ENCODE measurements at places on chromosomes 7 and 10.
A peak's percentile ranks its signal among the peaks of the same experiment; 100 is the strongest.

DNA sequence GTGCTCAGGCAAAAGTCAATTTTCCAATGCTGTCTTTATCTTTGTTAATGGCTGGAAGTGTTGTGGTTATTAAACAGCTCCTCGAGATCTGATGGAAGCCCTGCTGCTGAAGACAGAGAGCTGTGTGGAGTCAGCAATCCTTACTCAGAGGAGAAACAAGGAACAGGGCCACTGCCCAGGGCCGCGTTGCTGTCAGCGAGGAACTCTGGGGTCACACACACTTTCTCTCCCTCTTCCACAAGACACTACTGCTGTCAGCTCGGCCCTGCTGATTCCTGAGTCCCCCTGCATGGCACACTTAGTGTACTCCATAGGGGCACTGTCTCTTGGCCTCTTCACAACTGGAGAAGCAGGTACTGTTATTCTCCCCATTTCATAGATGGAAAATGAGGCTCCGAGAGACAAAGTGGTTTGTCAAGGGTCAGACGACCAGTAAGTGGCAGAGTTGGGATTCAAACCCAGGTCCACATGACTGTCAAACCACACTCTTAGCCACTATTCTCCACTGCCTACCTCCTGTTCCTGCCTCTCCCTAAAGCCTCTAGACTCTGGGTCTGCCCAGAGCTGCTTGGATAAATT is 29.3 kb upstream of the PDCD4 start:
- no peak for DNase-seq

DNA sequence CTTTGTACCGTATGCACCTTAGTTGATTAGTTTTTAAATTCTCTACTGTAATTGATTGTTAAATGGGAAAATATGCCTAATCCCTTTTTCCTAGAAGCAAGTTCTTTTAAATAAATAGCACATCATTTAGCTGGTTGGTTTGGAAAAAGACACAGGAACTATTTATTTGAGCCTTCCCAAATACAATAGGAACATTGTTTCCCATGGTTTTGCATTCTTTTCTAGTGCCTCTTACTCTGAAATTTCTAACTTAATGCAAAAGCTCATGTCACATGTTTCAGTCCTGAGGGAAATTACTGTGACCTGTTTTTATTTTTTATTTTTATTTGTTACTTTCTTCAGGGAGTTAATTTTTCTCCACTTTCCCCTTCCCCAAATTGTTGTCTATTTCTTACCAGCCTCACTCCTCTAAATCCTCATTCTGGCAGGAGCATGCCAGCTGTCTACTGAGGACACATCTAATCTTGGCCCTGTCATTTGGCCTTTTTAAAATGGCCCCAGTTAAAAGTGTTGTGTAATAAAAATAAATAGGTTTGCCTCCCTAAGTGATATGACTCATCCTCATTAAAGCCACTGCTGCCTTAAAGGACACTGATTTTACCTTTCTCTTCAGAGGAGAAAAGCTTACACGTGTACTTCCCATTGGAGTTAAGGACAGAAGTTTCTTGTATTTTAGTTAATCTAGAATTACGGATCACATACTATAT is 94.5 kb downstream of the PPP1R3A start:
- DNase-seq = no peak

- DNase-seq = no peak
These were observed 32.6 kb downstream of the CDH23 start for GRCh38 chr10:71429304-71429703.

- no peak for DNase-seq
These were observed 85.1 kb upstream of the RELN start for GRCh38 chr7:104074529-104074928.

- DNase-seq = no peak
These were observed 166.3 kb upstream of the AHR start for GRCh38 chr7:17131983-17132655.

DNA sequence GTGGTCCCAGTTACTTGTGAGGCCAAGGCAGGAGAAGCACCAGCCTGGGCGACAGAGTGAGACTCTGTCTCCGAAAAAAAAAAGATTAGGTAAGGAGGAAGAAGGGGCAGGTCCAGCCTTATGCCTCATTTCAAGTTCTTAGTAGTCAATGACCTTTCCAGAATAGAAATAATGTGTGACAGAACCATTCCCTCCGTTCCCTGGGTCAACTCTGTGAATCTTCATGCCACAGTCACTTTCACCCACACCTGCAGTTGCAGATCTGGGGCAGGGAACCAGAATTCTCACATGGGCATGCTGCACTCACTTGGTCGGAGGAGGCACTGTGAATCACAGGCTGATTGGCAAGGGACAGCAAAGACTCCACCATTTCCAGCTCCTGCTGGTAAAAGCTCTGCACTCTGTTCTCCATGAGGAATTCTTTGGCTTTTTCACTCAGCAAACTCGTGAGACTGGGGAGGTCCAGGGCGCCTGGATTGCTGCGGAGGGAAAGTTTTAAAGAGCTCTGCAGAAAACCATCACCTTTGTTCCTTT is 20.7 kb downstream of the STN1 start:
- no peak for DNase-seq

- DNase-seq = peak; percentile 78
These were observed 99.9 kb downstream of the MPP7 start for GRCh38 chr10:28202941-28203352.

GRCh38 chr10:121853950-121854349 is 73.9 kb downstream of the ATE1 start:
- no peak for DNase-seq

DNA sequence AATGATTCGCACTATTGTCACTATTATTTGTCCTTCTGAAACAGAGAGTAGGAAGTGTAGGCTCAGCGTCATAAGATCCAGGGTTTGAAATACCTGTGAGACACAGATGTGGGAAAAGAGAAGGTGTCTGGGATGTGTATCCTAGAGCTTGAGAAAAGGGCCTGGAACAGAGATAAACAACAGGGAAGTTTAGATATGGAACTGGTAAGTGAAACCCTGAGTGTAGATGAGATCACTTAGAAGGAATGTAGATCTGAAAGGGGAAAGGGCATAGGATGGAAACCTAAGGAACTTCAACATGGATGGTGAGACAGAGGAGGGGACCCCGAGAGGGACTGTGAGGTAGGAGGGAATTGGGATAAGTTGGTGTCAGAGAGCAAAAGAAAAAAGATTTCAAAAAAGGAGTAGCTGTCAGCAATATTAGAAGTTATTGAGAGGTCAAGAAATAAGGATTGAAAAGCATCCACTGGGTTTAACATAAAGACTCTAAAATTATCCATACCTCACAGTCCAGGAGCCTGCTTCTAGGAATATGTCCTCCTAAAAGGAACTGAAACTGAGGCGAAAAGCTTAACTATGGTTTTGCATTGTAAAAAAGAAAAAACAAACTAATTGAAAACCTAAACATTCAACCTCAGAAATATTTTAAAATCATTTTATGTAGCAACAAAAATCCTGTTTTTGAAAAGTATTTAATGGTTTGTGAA is 119.2 kb upstream of the NPVF start:
- no peak for DNase-seq

DNA sequence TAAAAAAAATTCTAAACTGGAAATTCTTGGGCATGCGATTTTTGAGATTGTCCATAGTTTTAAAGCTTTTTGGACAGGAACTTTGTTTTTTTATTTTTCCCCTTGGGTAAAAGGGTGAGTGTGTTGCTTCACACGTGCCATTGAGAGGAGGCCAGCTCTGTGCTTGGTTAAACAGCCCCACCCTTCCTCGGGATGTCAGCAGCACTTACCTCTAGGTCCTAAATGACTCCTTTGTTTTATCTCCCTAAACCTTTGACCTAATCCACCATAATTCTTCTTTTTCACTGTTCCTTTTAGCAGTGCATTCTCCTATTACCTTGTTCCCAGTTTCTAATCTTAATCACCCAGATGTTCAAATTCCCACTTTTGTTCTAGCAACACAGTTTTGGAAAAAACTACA is 83.5 kb downstream of the SEMA3D start:
- no peak for DNase-seq

GRCh38 chr7:26365901-26366275 is 74.2 kb downstream of the SNX10 start:
- no peak for DNase-seq

DNA sequence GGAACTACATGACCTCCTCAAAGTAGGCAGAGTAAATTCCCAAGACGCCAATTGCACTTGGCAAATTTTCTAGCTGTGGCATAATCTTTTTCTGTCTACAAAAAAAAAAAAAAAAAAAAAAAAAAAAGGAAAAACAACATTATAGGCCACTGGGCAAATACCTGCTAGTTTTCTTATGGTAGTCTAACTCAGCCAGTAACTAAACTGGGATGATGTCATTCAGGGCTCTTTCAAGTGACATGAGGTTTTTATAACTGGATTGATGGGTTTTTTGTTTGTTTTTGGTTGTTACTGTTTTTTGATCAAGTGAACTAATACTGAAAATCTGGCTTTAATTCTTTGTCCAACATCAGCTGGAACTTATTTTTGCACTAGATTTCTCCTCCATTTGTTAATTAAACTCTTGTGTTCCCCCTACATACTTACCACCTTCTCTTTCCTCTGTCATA is 7.4 kb upstream of the VIM start:
- no peak for DNase-seq

DNA sequence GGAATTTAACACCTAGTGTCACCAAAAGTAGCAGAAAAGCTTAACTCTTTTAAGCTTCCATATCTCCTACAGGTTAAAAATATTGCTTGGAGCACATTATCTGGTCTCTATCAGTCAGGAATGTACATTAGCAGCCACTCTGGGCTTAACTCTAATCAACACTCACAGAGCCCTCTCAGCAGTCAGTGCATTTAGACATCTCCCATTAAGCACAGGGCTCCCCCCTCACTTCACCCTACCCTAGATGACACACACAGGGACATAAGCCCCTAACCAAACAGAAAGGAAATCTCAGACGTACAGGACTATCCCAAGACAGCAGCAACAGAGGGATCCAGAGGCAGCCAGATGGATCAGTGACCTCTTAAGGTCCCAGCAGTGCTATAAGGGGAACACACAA is 26.4 kb downstream of the FBXW4 start:
- DNase-seq = no peak

DNA sequence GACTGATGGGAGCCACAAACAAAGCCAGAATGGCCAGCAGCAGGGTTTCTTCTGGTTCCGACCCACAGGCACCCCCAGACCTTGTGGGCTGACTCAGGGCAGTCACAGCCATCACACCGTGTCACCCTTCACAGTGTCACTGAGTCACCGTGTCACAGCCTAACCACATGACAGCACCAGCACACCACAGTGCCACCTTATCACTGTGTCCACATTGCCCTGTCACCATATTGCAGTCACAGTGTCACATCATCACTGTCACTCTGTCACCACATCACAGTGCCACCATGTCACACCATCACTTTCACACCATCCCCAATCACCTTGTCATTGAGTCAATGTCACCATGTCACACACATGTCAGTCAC is 77.0 kb downstream of the OAT start:
- no peak for DNase-seq

DNA sequence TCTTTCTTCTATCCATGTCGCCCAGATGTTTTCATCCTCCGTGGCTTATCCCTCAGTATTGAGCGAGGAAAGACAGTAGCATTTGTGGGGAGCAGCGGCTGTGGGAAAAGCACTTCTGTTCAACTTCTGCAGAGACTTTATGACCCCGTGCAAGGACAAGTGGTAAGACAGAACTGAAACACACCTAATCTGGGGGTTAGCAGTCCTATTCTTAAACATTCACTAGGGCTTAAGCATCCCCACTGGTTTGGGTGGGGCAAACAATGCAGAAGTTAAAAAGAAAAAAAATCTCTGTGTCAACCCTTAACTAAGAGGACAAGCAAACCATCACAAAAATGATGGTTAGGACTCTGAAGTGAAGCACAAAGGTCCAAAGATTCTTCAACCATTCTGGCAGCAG is 43.8 kb downstream of the SP8 start:
- no peak for DNase-seq

GRCh38 chr10:29353887-29354561 is 65.2 kb downstream of the LYZL1 start:
- DNase-seq = no peak

DNA sequence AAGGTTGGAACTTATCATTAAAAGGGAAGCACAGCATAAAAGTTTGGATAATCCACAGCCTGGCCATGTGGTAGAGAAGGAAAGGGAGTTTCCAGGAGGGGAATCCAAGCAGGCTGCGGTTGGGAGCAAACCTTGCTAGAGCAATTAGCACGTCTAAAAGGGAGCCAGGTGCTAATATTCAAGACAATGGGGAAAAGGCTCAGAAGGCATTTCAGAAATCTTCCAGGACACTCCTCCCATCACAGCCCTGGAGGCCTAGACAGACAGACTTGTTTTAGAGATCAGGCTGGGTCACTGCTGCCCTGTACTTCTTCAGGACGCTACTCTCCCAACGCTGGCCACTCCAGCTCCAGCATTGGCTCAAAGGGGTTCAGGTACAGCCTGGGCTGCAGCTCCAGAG is 96.2 kb upstream of the KAT6B start:
- DNase-seq = no peak

DNA sequence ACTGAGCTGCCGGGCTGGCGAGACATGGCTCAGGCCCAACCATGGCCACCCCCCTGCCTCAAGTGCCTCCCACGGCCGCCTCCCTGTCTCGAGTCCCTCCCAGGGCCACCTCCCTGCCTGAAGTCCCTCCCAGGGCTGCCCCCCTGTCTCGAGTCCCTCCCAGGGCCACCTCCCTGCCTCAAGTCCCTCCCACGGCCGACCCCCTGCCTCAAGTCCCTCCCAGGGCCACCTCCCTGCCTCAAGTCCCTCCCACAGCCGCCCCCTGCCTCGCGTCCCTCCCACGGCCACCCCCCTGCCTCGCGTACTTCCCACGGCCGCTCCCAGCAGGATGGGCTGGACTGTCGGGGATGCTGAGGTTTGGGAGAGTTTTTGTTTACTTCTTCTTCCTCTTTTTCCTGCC is 462.5 kb downstream of the PTPRN2 start:
- no peak for DNase-seq

Measured in fibroblast of skin of right biceps (primary cell).